Neural progenitor cell (in vitro differentiated cells): ENCODE measurements at places on chromosomes 3 and 15. TPM values are rescaled to one million over a fixed set of nuclear protein-coding genes. Genes with fewer than 3 reads are reported as not detected.

GRCh38 chr15:68630836-68631235, 52.0 kb downstream of the CORO2B start:
- no peak overlapping the region for H3K4me3 ChIP-seq
- no peak overlapping the region for H3K27ac ChIP-seq
- H3K36me3 ChIP-seq: no peaks in the 10 kb centered on the region
- H3K27me3 ChIP-seq: no peaks in the 10 kb centered on the region

The MAGI1 gene
- 40.6 and 48.4 TPM in 2 replicates for total RNA-seq

The TGM4 gene
- total RNA-seq: 0.04 and 0.12 TPM in 2 replicates

The CCDC39 gene
- 0.24 and 3.3 TPM in 2 replicates for total RNA-seq

The PEX5L gene
- total RNA-seq: 0.62 and 0.90 TPM in 2 replicates

GRCh38 chr3:181782306-181782954, 70.7 kb downstream of the SOX2 start:
- no peak overlapping the region for H3K4me3 ChIP-seq
- H3K36me3 ChIP-seq: no peaks in the 10 kb centered on the region
- H3K27ac ChIP-seq: no peak overlapping the region
- H3K27me3 ChIP-seq: no peaks in the 10 kb centered on the region

The ALDH1A2 gene
- total RNA-seq: 30.8 and 52.5 TPM in 2 replicates

DNA sequence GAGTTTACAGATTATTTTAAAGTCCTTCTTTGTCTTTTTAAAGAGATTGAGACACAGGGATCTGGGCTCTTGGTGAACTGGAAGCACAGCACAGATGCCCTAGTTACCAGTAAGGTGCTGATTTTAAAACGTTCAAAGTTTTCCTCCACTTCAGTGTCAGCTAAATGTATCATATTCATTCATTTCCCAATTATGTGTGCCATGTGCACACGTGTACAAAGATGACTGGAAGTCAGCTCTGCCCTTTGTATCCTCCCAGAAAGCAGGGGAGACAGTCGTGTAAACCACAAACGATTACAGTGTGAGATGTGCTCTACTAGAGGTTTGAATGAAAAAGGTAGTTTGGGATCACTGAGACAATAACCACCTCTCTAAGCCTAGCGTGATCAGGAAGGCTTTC, 730 bp downstream of the ZKSCAN7 start:
- H3K36me3 ChIP-seq: peaks cover 6% of the 10 kb centered on the region
- no peak for DNase-seq
- H3K4me3 ChIP-seq: peak overlapping the region; percentile 89

DNA sequence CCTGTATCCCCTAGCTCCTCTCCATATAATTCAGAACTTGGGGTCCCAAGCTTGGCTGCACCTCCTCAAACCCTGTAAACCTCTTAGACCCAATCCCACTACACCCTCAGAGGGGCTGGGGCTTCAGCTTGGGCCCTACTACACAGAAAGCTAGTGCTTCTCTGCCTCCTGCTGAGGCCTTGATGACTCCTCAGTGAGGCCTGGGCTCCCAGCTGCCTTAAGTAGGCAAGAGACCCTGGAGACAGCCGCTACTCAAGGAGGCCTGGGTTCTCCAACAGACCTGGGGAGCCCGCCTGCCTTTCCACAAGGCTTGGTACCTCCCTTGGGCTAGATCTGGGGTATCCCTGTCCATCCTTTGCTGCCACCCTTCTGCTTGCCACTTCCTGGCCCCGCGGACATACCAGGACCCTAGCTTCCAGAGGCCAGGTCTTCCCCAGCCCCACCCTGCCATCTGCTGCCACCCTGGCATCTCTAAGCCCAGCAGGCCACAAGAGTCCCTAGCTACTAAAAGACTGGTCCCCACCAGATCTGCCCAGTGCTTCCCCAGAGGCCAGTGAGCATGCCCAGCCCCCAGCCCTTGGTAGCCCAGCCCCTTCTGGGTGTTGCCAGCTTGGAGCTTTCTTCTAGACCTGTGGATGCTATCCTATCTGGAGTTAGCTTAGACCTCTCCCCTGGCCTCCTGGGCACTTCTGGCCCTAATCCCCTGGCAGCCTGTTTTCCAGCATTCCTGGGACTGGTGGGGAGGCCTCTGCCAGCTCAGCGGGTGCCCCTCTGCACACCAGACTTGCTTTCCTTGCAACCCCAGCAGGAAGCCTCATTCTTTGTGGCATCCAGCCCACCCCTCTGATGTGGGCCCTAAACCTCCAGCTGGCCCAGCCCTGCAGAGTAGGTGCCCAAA, 13.7 kb downstream of the C15orf39 start:
- no peaks in the 10 kb centered on the region for H3K4me1 ChIP-seq
- H3K4me3 ChIP-seq: no peak overlapping the region
- no peaks in the 10 kb centered on the region for H3K27me3 ChIP-seq
- no peak for DNase-seq

GRCh38 chr3:196323691-196324090, 5.7 kb upstream of the DYNLT2B start:
- H3K36me3 ChIP-seq: no peaks in the 10 kb centered on the region
- no peak overlapping the region for H3K4me3 ChIP-seq
- peak; percentile 63 for DNase-seq
- H3K27ac ChIP-seq: no peak overlapping the region
- H3K27me3 ChIP-seq: no peaks in the 10 kb centered on the region

- H3K4me1 ChIP-seq: peaks cover 13% of the 10 kb centered on the region
- no peak overlapping the region for H3K4me3 ChIP-seq
Observed at GRCh38 chr3:40780291-40780924, 255.6 kb downstream of the ZNF621 start.

GRCh38 chr3:107407355-107407754, 30.1 kb downstream of the CCDC54 start:
- H3K36me3 ChIP-seq: no peaks in the 10 kb centered on the region
- H3K27me3 ChIP-seq: no peaks in the 10 kb centered on the region
- no peaks in the 10 kb centered on the region for H3K4me1 ChIP-seq
- no peak overlapping the region for H3K4me3 ChIP-seq
- no peak overlapping the region for H3K27ac ChIP-seq

The CCDC13 gene
- 1.1 TPM in 1 of 2 replicates, not detected in the other for total RNA-seq

The P2RY13 gene
- not detected in 2 replicates for total RNA-seq

The GOLGA8J gene
- not detected in 2 replicates for total RNA-seq

The ARPIN gene
- total RNA-seq: 5.9 and 10.4 TPM in 2 replicates

DNA sequence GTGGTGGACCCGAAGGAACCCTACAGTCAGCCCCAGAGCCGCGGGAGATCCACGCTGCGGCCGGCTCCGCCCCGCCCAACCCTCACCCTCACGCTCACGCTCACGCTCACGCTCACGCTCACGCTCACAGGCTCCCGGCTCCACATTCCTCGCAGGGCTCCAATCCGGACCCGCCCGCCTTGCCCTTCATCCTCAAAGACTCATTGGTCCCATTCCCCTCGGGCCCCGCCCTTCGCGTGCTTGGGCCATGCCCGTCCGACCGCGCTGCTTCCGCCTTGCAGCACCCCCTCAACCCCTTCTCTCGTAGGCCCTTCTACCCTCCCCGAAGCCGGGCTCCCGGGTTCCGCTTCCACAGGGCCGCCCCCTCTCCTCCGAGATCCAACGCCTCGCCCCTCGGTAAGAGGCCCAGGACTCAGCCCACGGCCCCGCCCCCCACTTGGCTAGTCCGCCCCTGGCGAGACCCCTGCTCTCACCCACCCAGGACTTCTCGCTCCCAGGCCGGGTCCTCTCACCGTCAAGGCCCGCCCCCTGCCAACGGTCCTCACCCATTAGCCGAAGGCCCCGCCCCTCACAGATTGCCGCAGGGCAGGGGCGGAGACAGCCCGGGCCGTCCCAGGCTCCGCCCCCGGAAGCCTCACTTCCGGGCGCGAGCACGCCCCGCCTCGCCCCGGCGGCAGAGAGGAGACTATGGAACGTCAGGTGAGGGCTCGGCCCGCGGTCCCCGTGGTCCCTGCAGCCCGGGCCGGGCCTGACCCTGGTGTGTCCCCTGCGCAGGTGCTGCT, at the start of gene APEH:
Gene APEH (plus strand): TSS at position 637 of the 782 bp plus-strand sequence. CDS start 51 bp downstream, at position 688.
- H3K27me3 ChIP-seq: no peaks in the 10 kb centered on the region
- H3K36me3 ChIP-seq: no peaks in the 10 kb centered on the region
- H3K4me3 ChIP-seq: peak within 1 kb of the TSS; percentile 81
- H3K4me1 ChIP-seq: peaks cover 8% of the 10 kb centered on the region
- H3K27ac ChIP-seq: peak within 1 kb of the TSS; percentile 83

The A4GNT gene
- total RNA-seq: not detected in 2 replicates

The HCLS1 gene
- not detected in 2 replicates for total RNA-seq

The ICE2 gene
- total RNA-seq: 69.8 and 95.3 TPM in 2 replicates

GRCh38 chr15:56736308-56736707, 3.0 kb upstream of the ZNF280D start:
- no peak overlapping the region for H3K27ac ChIP-seq
- no peaks in the 10 kb centered on the region for H3K36me3 ChIP-seq

The VPS33B gene
- total RNA-seq: 13.0 and 13.9 TPM in 2 replicates

The GPR149 gene
- total RNA-seq: not detected in 2 replicates

GRCh38 chr3:194043516-194043915, 92.4 kb upstream of the HES1 start:
- no peak for DNase-seq
- no peak overlapping the region for H3K4me3 ChIP-seq
- H3K36me3 ChIP-seq: no peaks in the 10 kb centered on the region
- H3K4me1 ChIP-seq: peaks cover 2% of the 10 kb centered on the region
- H3K27me3 ChIP-seq: no peaks in the 10 kb centered on the region
- H3K27ac ChIP-seq: no peak overlapping the region

- no peaks in the 10 kb centered on the region for H3K27me3 ChIP-seq
- no peak overlapping the region for H3K4me3 ChIP-seq
- no peak overlapping the region for H3K27ac ChIP-seq
- no peaks in the 10 kb centered on the region for H3K4me1 ChIP-seq
Observed at GRCh38 chr3:73234354-73235014, 173.0 kb downstream of the EBLN2 start.

DNA sequence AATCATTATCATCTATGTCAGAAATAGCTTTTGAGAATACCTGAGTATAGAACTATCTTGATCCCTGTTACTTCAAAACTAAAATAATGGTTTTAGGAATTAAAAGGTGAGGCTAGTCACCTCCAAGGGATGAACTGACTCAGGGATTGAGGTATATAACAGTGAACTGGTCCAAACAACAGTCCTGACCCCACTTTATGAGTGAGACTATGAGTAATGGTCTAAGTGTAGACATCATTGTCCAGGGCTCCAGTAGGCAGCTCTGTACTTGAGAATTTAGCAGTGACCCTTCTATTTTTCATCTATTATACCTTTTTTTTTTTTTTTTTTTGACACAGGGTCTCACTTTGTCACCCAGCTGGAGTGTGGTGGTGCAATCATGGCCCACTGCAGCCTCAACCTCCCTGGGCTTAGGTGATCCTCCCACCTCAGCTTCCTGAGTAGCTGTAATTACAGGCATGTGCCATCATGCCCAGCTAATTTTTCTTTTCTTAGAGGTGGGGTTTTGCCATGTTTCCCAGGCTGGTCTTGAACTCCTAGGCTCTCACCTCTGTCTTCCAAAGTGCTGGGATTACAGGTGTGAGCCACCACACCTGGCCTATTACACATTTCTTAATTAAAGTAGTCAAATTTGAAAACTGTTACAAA, 36.3 kb downstream of the MLH1 start:
- no peak for DNase-seq
- H3K36me3 ChIP-seq: peaks cover 18% of the 10 kb centered on the region
- H3K27me3 ChIP-seq: no peaks in the 10 kb centered on the region
- no peak overlapping the region for H3K4me3 ChIP-seq

- H3K4me1 ChIP-seq: peaks cover 9% of the 10 kb centered on the region
- no peak for DNase-seq
- H3K27ac ChIP-seq: no peak overlapping the region
Observed at GRCh38 chr3:144296808-144297207, 325.2 kb downstream of the DIPK2A start.

DNA sequence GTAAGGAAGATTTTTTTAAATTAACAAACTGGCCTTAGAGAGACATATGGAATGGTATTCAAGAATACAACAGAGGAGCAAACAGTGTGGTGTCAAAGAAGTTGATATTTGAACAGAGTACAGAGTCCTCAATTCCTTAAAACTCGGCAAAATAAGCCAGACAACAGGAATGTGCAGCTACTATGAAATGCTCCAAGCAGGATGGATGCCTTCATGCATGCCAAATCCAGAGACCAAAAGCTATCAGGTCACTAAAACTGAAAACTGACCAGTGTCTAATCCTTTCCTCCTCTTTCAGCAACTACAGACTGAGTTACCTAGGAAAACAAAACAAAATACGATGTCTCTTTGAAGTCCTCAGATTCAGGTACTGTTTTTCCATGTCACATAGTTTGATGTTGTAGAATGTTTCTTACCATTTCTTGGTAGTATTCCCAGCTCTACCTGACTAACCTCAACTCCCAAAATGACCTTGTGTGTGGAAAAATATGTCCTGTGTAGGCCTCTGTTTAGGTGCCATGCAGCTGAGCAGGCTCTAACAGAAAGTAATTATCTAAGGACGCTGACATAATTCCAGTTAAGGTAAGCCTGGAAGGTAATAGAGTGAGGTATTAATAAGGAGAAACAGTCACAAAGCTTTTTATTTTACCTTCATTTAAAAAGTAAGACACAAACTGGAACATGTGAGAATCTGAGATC, 46.9 kb downstream of the TBL1XR1 start:
- no peak for DNase-seq
- no peaks in the 10 kb centered on the region for H3K36me3 ChIP-seq
- peaks cover 19% of the 10 kb centered on the region for H3K4me1 ChIP-seq
- H3K27ac ChIP-seq: no peak overlapping the region
- no peaks in the 10 kb centered on the region for H3K27me3 ChIP-seq
- H3K4me3 ChIP-seq: no peak overlapping the region

DNA sequence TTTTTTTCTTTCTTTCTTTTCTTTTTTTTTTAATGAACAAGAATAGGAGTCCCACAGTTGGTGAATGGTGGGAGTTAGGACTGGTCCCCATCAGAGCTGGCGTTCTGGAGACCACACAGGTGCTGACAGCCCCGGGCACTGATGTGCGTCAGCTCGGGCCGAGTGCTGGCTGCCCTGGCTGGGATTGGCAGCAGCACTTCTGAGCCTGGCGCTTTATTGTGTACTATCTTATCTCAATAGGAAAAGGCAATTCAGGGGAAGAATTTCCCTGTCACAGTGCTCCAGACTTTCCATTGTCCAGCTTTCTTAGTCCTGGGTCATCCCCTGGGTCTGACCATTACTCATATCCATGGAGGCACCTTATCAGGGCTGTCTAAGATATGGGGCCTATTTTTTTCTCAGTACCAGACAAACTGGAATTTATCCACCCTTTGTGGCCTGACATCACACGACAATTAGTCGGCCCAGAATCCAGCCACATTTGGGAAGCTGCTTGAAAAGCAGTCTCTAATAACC, 54.1 kb downstream of the TMEM44 start:
- no peaks in the 10 kb centered on the region for H3K36me3 ChIP-seq
- no peaks in the 10 kb centered on the region for H3K4me1 ChIP-seq
- no peak overlapping the region for H3K27ac ChIP-seq
- H3K27me3 ChIP-seq: no peaks in the 10 kb centered on the region

The FES gene
- 11.7 and 14.1 TPM in 2 replicates for total RNA-seq

DNA sequence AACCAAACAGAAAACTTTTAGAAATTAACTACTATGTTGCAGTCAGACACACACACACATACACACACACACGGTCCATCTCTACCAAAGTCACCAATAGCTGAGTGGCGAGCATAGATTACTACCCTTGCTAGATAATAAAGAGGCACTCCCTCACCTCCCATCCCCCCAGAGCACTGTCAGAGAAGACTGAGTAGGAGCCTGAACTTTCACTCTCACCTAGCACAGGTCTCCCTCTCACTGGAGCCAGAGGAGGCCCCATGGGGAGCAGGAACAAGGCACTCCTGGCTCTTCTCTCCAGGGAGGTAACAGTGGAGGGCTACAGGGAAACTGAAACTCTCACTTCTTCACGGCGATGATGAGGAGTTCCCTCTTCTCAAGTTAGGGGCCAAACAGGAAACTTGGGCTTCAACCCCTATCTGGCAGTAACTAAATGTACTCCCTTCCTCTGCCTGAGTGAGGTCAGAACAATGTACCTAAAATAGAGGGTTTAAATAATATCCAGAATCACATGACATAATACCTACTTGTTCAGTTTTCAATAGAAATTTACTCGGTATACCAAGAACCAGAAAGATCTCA, 975.3 kb upstream of the GBE1 start:
- no peak overlapping the region for H3K27ac ChIP-seq
- no peak for DNase-seq
- H3K4me1 ChIP-seq: peaks cover 14% of the 10 kb centered on the region
- H3K27me3 ChIP-seq: no peaks in the 10 kb centered on the region
- no peaks in the 10 kb centered on the region for H3K36me3 ChIP-seq
- H3K4me3 ChIP-seq: no peak overlapping the region
